ENCODE measurements at places on chromosomes 3 and 15. TPM values are rescaled to one million over a fixed set of nuclear protein-coding genes. Genes with fewer than 3 reads are reported as not detected.

APOD gene
- not detected for total RNA-seq

IMPG2 gene
- total RNA-seq: not detected

P4HTM gene
- total RNA-seq: 8.4 TPM

TGFBR2 gene
- total RNA-seq: 76.6 TPM

DNA sequence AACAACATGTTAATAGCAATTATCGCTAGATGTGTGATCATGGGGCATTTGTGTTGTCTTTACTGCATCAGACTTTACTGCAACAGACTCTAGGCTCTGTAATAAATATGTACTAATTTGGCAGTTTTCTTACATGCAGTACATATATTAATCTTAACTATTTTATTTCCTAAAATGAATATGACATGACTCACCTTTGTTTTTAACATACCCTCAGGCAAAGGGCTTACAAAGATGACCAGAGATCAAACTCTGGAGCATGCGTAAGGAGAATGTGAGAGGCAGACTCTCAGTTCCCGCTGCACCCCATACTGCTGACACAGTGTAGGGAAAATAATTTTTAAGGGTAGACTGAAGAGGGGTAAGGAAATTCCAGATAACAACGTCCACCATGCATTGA is 7.2 kb upstream of the FAM174B start:
- no peak for DNase-seq

GRCh38 chr15:60972866-60973265 is 256.2 kb downstream of the RORA start:
- DNase-seq: peak; percentile 85

DNA sequence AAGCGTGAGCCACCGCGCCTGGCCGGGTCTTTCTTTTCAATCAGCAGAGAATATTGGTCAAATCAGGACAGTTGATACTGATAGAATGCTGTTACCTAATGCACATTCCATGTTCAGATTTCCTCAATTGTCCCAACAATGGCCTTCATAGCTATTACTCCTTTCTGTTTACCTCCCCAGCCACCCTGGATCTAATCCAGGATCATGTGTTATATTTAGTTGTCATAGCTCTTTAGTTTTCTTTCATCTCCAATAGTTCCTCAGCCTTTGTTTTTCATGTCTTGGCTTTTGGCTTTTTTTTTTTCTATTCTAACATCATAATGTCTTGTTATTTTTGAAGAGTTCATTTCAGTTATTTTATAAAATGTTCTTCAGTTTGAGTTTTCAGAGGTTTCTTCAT is 14.6 kb downstream of the USP3 start:
- DNase-seq: no peak

GRCh38 chr3:114151091-114151490 is 27.8 kb downstream of the DRD3 start:
- no peak for DNase-seq

GRCh38 chr3:38604246-38604645 is 45.2 kb downstream of the SCN5A start:
- no peak for DNase-seq

DNA sequence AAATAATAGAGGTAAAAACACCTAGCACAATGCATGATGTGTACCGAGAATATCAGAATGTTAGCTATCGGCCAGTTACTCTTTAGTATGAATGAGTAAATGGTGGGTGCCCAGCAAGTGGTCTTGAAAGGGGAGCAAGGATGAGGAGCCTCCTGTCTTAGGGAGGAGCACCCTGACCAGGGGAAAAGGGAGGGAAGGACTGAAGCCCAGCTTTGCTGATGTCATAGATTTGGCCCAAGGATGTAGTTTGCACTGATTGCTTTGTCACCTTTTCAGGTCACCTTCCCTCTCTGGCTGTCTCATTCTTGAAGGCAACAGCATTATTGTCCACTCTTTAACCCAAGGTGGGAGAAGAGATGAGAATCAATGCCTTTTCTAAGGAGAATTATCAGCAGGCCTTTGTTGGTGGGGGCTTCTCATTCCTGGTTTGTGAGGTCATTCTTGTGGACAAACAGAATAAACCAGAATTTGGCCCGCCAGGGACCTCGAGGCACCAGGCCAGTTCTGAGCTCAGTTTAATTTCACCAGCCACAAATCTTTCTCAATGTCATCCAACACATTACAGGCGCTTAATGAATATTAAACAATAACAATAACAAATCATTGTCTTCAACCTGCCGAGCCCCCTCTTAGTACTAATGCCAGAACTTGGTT is 231.3 kb downstream of the VPS13C start:
- DNase-seq: no peak

DNA sequence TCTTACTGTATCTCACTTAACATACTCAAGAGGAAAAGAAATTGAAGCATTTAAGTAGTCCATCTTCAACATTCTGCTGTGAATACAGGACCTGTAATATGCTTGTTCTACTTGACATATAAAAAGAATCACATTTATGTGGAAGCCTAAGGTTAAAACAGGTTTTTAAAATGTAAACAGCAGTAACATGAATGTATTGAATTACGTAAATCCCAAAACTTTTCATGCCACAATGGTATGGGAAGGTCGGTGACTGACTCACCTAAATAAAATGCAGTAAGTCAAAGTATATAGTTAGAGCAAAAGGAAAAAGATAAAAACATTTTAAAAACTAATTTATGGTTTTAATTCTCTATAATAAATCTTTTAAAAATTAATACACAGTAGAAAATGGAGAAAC is 115.7 kb upstream of the TJP1 start:
- peak; percentile 38 for DNase-seq

DNA sequence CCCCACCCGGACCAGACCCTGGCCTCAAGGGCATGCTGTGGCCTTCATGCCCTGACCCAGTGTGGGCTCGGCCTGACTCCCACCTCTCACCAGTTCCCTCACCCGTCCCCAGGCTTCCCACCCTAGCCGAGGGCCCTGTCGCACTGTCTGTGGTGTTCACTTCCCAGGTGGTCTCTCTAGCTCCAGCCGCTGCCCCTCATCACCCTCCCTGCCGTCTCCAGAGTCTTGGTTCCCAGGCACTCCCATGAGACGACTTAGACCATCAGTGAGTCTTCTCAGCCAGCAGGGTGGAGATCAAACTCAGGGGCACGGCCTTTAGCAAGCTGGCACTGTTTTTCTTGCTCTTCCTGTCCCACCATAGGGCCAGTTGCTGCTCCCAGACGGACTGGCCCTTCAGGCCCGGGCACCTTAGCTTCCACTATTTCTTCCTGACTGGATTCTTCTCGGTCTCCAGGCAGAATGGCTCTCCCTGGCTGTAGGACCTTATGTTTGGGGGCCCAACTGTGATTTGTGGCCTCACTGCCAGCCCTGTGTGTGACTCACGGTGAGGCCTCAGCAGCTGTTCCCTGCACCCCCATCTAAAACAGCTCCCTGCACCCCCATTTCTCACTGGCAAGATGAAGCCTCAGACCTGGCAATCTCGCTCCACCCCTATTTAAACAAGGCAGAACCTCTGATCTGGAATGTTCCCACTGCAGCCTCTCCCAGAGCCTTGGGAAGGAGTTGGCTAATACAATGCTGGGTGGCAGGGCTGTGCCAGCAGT is 9.4 kb upstream of the PCSK6 start:
- DNase-seq: no peak

GRCh38 chr3:23182996-23183513 is 20.1 kb upstream of the UBE2E2 start:
- no peak for DNase-seq

GRCh38 chr3:109819734-109820133 is 482.4 kb upstream of the DPPA4 start:
- DNase-seq: no peak

- DNase-seq: peak; percentile 58
These were observed 123.8 kb downstream of the B3GALNT1 start for GRCh38 chr3:160981217-160981938.

DNA sequence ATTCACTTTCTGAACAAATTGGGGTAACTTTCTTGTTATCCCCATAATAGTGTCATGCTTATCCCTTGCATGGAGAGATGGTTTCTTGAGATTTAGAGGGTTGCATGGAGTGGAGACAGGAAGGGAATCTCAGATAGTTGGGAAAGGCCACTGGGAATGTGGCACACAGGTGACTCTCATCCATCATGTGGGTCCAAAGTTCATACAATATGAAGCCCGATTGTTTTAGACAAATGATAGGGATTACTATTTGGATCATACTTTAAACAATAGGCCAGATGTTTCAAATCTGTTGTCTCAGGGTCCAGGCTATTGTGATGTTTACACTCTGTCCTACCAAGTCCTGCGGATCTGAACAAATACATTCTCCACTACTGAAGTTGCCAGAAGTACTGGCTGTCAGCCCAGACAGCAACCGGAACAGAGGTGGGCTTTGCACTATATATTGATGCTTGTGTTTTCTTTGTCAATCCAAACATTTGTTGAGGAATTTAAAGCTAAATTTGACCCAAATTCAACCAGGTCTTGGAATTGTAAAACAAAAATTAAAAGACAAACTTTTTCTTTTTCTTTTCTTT is 39.2 kb upstream of the NMNAT3 start:
- DNase-seq: no peak

GRCh38 chr3:155010416-155010815 is 69.7 kb upstream of the MME start:
- no peak for DNase-seq

DNA sequence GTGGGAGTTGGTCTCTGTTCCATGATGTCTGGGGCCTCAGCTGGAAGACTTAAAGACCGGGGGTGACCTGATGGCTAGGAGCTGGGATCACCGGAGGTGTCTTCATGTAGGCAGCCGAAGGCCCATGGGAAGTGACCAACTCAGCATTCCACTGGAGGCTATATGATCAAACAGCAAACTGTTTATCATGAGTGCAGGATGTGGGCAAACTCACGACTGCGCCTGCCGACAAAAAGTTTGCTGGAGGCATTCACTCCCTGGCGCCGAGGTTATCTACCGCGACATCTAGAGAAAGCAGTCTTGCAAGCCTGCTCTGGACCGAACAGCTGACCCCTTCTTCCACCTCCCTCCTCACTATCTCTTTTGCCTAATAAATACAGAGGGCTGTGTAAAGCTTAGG is 62.7 kb upstream of the NR2C2 start:
- DNase-seq: no peak

DNA sequence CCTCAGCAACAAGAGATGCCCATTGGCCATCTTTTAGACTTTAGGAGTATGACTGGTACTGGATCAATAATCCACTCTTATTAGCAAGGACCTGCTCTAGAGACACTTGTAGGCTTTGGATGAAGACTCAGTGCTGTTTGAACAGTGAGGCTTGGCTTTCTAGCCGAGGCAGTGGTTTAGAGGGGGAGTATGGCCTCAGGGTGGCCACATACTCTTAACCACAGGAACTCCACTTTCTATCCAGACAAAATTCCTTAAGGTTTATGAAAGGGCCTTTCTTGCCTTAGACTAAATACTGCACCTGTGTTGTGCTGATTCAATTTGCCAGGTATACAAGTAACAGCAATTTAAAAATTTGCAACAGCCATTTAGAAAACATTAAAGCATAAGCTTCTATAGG is 1046.3 kb downstream of the DIPK2A start:
- DNase-seq: peak; percentile 80

DNA sequence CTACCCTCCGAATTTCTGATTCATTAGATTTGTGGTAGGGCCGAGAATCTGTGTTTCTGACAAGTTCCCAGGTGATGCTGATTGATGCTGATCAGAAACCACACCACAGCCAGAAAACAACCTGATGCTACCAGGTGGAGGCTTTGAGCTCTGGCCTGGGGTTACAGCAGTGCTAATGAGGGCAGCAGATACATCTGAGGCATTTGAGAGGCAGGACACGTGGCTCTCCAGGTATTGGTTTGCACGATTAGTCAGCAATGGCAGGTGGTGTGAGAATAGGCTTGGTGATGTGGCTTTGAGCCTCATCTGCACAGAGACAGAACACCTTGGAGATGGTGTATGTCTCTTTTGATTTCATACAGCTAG is 78.8 kb upstream of the THBS1 start:
- DNase-seq: no peak

DNA sequence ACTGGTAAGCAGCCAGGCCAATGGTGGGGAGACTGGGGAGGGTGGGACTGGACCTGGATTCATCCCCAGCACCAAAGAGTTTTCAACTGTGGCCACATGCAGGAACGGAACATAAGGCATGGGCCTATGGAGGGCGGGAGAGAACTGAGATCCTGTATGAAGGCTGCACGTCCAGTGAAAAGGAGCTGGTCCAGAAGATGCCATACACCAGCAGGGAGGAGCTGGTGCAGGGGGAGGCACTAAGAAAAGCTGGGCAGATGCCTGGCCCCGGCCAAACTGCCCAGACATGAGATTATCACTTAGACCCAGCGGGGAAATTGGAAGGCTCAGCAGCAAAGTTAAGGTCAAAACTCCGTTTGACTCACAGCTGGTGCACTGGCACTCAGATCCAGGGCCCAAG is 58.1 kb upstream of the MCF2L2 start:
- no peak for DNase-seq

- DNase-seq: no peak
These were observed 164.1 kb upstream of the LRRFIP2 start for GRCh38 chr3:37338500-37338899.

DNA sequence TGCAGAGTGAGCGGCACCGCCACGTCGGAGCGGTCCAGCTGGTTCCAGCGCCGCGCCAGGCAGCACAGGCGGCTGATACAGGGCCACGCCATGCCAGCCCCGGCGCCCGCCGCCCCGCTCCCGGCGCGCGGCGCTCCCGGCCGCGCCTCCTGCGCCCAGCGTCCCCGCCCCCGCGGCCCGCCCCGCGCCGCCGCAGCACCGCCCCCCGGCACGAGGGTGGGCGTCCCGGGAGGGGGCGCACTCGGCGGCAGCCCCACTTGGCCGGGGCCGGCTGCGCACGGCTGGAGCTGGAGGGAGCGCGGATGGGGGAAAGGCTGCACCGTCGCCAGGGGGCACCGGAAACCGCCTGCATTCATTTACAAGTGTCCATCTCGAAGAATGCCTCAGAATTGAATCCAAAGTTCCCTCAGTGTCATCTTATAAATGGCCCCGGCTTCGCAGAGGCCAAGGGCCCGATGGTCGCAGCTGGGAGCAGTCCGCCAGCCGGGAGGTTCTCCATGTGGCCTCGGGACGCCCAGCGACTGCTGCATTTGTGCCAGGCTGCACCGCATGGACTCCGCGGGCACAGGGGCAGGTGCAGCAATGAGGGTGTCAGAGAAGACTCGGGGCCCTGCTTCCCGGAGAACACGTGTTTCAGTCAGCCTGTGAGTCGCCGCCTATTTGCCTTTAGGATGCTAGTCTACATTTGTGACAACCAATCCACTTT is at the start of gene MAP6D1:
TSS of gene MAP6D1 (minus strand) at position 122 of the 706 bp plus-strand sequence. CDS start at position 92, 30 bp downstream.
- peak; percentile 57 for DNase-seq

GRCh38 chr3:27208961-27209616 is 160.1 kb downstream of the NEK10 start:
- DNase-seq: no peak

DNA sequence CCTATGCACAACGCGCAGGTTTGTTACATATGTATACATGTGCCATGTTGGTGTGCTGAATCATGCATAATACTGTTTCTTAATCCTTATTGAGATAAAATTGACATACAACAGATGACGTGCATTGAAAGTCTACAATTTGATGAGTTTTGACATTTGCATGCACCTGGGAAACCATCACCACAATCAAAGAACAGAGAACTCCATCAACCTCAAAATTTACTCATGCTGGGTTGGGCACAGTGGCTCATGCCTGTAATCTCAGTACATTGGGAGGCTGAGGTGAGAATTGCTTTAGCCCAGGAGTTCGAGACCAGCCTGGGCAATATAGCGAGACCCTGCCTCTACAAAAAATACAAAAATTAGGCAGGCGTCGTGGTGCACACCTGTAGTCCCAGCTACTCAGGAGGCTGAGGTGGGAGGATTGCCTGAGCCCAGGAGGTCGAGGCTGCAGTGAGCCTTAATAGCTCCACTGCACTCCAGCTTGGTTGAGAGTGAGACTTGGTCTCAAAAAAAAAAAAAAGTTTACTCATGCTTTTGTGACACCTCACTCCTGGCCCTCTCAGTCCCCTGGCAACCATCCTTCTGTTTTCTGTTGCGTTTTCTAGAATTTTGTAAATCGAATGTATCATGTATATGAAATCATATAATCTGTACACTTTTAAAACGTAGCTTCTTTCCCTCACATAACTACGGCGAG is 56.6 kb downstream of the BHLHE40 start:
- DNase-seq: no peak

All from HT1080 (cell line).